ENCODE measurements at places on chromosomes 11 and 22. TPM values are rescaled to one million over a fixed set of nuclear protein-coding genes. Genes with fewer than 3 reads are reported as not detected.

- DNase-seq: peak; percentile 62
Observed at GRCh38 chr11:111541254-111542061, 938 bp downstream of the LAYN start.

GRCh38 chr11:13119361-13119760 lies 110.2 kb downstream of the RASSF10 start:
- DNase-seq: no peak

GRCh38 chr11:44709966-44710365 lies 16.8 kb upstream of the TSPAN18 start:
- DNase-seq: no peak

DNA sequence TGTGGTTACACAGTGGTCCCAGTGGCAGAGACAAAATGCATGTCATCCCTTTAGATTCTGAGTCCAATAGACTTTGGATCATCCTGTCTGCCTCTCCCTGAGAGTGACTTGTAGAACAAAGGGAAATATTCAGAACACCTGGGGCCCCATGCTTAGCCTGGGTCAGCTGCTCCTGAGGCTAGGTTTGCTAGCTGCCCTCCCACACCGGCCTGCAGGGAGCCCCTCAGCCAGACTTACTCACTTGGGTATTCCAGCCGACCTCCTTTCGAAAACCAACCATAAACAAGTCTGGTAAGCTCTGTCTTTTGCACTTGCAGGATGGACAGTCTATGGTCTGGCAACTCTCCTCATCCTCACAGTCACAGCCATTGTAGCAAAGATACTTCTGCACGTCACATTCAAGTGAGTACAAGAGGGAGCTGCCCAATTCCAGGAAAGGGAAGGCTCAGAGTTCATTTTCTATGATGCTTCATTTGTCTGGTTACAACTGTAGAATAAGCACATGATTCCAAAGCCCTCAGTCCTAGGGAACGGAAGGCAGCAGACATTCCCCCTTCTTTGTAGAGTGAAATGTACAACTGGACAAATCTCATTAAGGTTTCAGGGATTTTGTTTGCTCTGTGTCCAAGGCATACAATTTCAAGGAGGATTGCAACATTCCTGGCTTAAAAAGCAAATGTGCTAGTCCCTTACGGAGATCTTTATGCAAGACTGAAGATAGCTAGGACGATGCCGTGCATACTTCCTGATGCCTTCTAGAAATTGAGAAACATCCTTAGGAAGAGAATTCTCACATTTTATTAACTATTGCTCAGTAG lies 65.5 kb upstream of the EMID1 start:
- no peak for DNase-seq

DNA sequence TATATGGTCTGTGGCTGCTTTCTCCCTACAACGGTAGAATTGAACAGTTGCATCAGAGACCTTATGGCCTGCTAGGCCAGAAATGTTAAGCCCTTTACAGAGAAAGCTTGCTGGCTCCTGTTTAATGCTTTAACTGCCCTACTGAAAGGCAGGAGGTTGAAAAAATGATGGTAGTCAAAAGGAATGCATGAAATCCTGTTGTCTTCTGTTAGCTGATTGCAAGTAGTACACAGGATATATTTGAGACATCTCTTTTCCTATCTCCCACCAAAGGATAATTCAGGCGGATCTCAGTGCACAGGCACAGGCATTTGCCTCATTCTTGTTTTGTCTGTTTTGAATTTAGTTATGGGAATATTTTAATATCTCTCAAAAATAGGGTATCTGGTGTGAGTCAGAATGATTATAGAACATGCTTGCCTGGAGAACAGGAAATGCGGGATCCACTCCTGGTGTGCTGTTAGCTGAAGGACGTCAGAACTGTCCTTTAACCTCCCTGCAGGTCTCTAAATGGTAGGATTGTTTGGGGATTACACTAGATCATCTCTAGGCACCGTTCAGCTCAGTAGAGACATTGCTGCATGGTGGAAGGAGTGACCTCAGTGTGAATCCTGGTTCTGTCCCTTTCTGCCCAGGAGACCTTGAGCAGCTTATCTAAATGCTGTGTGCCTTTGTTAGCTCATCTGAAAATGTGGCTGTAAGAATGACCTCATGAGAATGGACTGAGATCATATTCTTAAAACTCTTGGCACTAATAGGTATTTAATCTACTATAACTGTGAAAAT lies 49.5 kb downstream of the PACS1 start:
- no peak for DNase-seq

DNA sequence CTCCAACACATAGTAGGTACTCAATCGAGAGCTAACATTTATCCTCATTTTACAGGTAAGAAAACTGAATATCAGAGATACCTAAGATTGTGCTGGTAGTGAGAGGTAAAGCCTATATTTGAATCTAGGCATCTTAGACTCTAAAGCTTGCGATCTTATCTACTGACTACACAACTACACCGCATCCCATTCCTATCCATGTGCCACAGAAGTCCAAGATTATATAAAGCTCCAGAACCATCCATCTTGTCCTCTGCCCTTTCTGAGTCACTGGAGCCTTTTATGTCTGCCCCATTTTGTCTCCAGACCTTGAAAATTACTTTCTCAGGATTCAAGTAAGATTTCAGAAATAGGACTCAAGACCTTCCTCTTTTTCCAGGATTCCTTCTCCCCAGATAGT lies 84.4 kb downstream of the OR5AK2 start:
- DNase-seq: no peak

DNA sequence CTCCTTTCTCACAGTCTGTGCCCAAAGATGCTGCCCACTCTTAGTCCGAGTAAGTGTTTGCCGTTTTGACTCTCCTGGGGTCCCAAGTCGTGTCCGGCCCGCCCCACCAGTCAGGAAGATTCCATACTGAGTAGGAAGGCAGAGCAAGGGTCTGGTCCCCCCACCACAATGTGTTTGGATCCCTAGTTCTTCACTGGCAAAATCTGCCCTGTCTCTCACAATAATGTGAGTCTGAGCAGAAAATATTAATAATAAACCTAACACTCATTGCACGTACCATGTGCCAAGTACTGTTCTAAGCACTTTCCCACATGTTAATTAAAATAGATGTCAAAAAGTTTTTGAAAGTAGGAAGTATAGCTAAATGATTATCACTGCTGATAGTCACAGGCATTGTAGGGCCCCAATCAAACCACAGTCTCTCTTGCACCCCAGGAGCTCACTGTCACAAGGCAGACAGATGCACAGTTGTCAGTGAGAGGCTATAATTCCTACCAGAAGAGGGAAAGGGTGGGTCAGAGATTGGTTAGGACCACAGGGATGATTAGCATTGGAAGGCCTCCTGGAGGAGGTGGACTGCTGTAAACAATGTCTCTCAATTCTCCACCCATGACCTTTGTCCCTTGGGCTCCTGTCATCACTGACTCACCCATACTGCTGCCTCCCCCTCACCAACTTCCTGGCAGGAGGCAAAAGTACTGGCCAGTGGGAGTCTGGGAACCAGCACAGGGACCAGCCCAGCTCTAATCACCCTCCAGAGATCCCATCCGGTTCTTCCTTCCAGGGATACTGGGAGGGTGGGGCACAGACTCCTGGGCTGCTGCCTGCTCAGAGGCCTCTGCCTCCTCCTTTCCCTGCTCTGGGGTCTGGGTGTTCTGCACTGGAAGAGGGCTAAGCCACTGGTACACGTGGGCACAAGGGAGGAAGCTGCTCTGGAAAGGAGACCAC lies 1.0 kb upstream of the POLD4 start:
- peak; percentile 77 for DNase-seq

GRCh38 chr22:23250785-23251363 lies 70.6 kb downstream of the BCR start:
- DNase-seq: no peak

DNA sequence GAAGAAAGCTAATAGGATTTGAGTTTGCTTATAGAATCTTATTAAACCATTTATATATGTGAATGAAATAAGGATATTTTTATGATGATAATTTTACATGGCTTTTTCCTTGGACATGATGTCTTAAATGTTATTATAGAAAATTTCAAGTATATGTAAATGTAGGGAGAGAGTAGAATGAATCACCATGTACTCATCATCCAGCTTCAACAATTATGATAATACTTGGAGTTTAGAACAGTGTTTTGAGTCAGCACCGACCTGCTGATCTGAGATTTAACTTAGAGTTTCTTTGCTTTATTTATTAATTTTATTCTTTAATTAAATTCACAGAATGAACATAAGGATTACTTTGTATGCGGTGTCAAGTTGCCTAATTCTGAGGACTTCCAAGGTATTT lies 193.5 kb downstream of the UVRAG start:
- DNase-seq: no peak

DNA sequence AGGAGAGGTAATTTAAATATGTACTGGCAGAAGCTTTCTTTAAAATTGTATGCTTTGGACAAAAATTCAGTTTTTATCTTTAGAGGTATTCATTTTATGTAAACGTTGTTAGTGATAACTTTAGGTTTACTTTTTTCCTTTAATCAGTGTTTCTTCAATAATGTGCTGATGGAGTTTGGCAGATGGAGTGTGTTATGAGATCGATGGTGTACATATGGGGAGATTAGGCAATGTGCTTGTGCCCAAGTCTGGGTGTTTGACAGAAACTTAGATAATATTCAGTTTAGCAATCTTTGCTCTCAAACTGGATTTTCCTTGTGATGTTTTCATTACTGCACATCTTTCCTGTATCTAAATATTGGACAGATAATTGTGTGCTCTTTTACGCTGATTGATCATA lies 425.4 kb downstream of the JRKL start:
- DNase-seq: no peak

GRCh38 chr22:46057246-46058090 lies 80.5 kb upstream of the WNT7B start:
- DNase-seq: peak; percentile 45

GRCh38 chr11:42996421-42997307 lies 315.1 kb upstream of the API5 start:
- no peak for DNase-seq

- no peak for DNase-seq
Observed at GRCh38 chr11:69316956-69317355, 23.0 kb downstream of the MYEOV start.

DNA sequence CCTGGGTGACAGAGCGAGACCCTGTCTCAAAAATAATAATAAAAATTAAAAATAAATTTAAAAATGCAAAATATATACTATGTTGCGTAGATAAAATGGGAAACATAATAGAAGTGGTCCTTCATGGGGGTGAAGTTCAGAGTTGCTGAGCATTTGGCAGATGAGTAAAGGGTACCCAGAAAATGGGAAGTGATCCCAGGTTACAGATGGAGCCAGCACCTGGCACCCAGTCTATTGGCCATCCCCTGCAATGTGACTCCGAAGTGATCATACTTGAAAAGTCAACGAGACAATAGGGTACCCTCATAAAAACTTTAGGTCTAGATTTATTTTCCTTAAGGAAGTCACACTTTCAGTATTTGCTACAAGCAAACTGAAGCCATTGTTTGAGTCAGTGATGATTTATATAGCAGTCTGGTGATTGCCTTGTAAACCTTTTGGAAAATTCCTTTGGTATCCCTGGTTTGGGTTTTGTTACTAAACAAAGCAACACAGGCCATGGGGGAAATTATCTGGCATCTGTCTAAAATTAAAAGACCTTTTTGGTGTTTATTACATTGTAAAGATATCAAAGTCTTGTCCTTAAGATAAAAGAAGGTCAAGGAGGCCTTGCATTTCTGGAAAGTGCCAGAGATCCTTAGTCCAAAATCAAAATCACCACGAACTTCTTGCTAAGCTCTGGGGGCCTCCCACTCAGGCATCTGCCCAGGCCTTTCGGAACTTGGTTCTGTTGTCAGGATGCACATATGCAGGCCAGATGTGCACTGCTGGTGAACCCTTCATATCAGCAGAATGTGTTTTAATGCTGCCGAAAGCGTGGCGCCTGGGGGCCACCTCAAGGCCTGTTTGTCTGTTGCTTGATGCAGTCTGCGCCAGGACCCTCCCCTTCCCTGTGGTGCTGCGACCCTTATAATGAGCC lies 4.3 kb downstream of the SMARCB1 start:
- peak; percentile 80 for DNase-seq

DNA sequence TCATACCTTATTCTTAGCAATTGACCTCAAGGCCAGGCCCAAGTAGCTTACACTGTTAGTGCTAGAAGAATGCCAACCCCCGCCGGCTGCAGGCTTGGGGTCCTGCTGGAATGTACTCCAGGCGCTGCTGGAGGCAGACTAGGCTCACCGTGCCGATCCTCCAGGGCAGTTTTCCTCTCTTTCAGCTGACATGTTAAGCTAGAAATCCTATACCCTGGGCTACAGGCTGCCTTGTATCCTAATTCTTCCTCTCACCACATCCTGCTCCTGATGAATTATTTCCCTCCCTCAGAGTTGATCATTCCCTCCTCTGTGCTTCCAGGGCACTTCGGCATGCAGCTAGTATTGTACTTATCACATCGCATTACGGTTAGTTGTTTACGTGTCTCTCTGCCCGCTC lies 3.4 kb downstream of the SPTBN2 start:
- DNase-seq: no peak

DNA sequence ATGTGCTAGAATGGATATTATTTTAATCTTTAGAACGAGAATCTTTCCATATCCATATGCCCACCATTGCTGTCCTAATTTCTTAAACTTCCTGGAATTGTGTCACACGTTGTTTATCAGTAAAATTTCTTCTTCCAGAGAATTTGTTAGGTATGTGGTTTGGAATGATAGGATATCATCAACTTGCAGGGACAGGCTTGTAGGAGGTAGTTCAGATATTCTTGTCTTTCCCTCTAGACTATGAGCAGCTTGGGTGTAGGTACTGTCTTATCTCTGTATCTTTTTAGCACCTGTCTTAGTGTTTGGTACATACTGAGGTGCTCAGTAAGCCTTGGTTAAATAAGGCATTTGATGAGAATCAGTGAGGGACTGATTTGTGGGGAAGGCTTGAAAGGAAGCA lies 3.4 kb downstream of the CTNND1 start:
- DNase-seq: no peak

DNA sequence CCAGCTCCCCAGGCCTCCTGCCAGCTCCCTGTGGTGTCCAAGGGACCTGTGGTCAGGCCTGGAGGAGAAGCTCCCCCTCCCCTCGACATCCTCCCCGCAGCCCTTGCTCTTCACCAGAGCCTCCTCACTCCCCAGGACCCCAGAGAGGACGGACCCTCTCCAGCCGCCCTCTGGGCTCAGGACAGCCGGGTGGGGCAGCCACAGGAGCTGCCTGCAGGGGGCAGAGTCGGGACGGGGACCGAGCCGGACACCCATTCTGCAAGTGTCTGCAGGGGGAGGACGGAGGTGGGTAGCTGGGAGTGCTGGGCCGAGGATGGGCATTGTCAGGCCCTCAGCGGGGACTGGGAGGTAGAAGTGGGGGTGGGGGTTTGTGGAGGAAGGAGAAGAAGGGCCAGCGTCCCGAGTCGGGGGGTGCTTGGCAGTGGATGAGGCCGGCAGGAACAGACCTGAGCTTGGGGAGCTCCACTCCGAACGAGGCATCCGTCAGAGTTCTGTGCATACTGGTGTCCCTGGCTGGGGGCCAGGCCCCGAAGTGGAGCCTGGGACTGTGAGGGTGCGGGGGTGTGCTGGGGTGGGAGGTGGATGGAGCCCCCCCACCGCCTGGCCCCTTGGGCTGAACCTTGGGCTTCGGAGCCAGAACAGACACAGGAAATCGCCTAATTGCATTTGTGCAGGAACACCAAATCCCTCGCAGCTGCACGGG lies 15.2 kb downstream of the PRR33 start:
- DNase-seq: peak; percentile 80

BEST1 gene
- total RNA-seq: 11.1 TPM

CARNS1 gene
- 3.3 TPM for total RNA-seq

FREY1 gene
- not detected for total RNA-seq

CLTCL1 gene
- total RNA-seq: 1.0 TPM

LINC01488 gene
- not detected for total RNA-seq

PGA3 gene
- total RNA-seq: 0.35 TPM

P4HA3 gene
- total RNA-seq: 0.51 TPM

PHETA2 gene
- 19.7 TPM for total RNA-seq

ACTN3 gene
- total RNA-seq: not detected

OR2AT4 gene
- total RNA-seq: not detected

Data from uterus (tissue), 4 donors.